ENCODE measurements at places on chromosomes 12 and 14.

DNA sequence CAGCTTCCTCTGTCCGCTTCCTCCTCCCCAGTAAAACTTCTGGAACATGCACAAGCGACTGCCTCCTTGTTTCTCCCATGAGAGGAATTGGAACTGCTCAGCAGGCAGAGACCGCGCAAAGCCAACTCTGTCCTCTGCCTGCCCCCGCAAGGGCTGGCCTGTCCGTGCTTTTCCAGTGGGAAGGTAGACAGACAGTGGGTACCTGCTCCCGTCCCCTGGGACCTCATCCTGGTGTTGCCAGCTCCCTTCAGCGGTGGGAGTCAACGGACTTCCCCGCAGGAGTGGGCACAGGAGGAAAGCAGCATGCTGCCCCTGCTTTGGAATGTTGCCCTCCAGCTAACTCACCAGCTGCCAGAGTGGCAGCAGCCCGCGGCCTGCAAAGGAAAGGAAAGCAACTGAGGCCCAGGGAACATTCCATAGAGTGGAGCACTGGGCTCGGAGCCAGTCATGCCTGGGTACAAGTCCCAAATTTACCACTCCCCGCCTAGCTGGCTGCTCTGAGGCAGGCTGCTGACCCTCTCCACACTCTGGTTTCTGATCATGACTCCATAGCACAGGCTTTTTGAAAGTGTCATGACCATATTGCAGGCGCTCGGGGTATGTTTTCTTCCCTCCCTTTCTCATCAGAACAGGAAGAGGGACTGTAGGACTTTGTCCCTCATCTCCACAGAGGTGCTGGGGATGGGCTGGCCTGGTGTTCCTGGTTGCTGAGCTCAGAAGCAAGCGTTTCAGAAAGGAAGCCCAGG, 89.2 kb upstream of the CLMN start:
- no peak for DNase-seq

- peak; percentile 9 for DNase-seq
Observed at GRCh38 chr12:25130741-25131188, 64.2 kb downstream of the DNAI7 start.

GRCh38 chr12:26359576-26359975, 164.2 kb downstream of the SSPN start:
- DNase-seq: no peak

- no peak for DNase-seq
Observed at GRCh38 chr12:29071099-29071498, 78.0 kb upstream of the FAR2 start.

GRCh38 chr14:86038387-86039042, 508.6 kb downstream of the FLRT2 start:
- DNase-seq: no peak

DNA sequence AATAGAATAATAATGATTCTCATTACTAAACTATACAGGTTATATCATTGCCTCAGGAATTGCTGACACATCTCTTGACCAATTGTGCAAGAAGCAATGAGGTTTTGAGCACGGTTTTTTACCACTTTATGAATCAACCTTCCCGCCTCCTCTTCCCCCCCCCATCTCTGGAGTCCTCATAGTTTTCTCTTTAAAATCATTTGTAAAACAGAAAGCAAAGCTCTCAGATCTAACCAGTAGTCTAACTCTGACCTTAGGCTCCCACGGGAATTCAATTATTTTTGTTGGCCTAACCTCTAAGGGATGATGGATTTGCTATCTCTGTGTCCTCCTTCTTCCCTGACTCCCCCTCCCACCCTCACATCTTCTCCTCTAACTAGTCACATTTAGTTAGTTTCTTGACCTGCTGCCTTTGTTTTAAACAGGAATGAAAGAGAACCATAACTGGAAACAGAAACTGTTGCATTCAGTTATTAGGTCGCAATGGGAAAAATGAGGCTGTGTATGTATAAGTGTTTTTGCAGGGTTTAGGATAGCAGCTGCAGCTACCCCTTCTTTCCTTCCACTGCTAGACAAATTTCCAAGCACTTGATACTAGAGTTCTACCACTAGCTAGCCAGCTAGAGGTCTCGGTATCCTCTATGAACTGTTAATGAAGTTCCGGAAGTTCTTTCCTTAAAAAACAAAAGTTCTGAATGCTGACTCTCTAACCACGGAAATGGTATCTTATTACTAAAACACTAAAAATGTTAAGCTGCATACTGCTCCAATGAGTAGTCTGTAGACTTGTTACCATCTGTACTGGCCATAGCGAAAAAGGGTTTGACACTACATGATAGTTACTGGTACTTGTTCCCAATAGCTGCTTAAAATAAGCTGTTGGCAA, 65.4 kb downstream of the TAOK3 start:
- DNase-seq: no peak
